ENCODE measurements at places on chromosomes 16 and 17. TPM values are rescaled to one million over a fixed set of nuclear protein-coding genes. Genes with fewer than 3 reads are reported as not detected.

Gene YBX2
- total RNA-seq = 1.8 TPM

Gene GJD3
- 0.60 TPM for total RNA-seq

DNA sequence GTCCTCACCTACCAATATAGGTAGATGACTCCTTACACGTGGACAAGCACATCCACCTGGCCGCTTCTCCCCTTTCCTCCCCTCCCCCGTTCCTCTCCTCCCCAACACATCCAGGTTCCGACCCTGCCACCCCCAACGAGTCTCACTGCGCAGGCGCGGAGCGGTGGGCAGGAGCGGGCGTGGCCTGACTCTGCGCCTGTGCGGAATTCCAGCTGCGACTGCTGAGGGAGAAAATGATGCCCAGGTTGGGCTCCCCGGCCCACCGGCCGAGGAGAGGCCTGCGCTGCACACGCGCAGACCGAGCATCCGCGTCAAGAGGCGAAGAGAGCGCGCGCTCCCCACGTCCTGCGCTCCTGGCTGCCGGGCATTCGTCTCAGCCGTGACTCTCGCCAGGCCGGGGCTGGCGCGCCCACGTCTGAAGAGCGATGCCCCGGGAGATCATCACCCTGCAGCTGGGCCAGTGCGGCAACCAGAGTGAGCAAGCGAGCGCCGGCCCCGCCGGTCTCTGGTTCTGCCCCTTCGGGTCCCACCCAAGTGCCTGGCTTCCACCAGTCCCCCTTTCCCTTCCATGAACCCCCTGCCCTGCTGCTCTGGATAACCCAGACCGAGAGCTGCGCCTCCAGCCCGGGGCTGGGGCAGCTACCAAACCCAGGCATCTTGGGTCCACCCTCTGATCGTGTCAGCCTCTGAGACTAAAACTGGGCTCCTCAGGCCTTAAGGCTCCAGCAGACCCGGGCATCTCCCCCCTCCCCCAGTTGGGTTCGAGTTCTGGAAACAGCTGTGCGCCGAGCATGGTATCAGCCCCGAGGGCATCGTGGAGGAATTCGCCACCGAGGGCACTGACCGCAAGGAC lies at the start of gene TUBG2:
Gene TUBG2, plus strand, starts transcription at position 206 of the 853 bp plus-strand sequence. Its CDS starts 220 bp downstream, at position 426.
- no peak for DNase-seq

DNA sequence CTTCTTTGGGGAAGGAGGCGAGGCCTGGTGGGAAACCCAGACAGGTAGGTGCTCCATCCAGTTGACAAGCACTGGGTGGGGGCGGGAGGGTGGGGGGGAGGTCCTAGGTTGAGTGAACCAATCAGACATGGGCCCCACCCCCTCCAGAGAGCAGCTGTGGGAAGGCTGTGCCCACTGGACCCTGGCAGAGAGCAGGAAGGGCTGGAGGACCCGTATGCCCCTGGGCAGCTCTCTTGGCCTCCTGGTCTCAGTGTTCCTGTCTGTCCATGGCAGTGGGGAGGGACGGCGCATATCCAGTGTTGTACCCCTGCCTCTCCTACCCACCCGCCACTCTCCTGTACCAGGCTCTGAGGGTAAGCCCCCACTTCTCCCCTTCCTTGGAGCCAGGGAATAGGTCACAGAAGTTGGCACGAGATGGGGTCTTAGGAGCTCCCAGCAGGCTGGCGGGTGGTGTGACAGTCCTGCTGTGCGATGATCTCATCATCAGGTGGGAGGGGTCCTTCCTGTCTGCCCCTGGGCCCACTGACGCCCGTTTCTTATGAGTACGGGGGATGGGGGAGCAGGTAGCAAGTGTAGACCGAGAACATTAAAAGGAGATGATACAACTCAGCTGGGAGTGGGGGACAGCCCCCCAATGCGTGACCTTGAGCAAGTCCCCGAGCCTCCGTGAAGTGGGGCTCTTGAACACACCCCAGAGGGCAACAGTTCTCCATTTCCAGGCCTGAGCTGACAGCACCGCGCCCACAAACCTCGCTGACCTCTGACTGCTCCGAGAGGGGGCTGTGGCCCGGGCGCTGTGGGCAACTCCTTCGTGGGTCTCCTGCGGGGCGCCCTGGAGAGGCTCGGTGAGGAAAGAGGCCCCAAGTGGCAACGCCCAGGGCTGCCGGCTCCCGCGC lies 1.2 kb upstream of the ZFPM1 start:
- DNase-seq = no peak

- no peak for DNase-seq
Observed at GRCh38 chr16:84599521-84600202, 18.2 kb downstream of the COTL1 start.
